ENCODE measurements at places on chromosomes 6 and 20.

- DNase-seq, result no peak
Measured at GRCh38 chr6:34155471-34156300, 9.8 kb upstream of the GRM4 start.

- DNase-seq, result no peak
Measured at GRCh38 chr6:14743474-14744211, 502.2 kb upstream of the JARID2 start.

- DNase-seq, result peak; percentile 54
Measured at GRCh38 chr6:42898891-42899361, 16.9 kb upstream of the PTCRA start.

- no peak for DNase-seq
Measured at GRCh38 chr6:148973538-148974208, 226.8 kb downstream of the UST start.

All from activated CD8-positive, alpha-beta memory T cell treated with anti-CD3 and anti-CD28 coated beads for 1 hour (primary cell).